ENCODE measurements at places on chromosomes 6 and 20. TPM values are rescaled to one million over a fixed set of nuclear protein-coding genes. Genes with fewer than 3 reads are reported as not detected.

The TFAP2C gene
- total RNA-seq, result 5.3 TPM

The NKAIN2 gene
- total RNA-seq, result 1.1 TPM

The LGSN gene
- total RNA-seq, result not detected

The DDX27 gene
- total RNA-seq, result 28.1 TPM

The KIF6 gene
- total RNA-seq, result not detected

The PRND gene
- total RNA-seq, result 0.95 TPM

The CTCFL gene
- total RNA-seq, result not detected

The NDRG3 gene
- total RNA-seq, result 34.2 TPM

The SNX9 gene
- total RNA-seq, result 48.5 TPM

The TTK gene
- 0.16 TPM for total RNA-seq

The COL21A1 gene
- total RNA-seq, result 110 TPM

The JAG1 gene
- total RNA-seq, result 45.9 TPM

The TCF21 gene
- 18.2 TPM for total RNA-seq

The SLC44A4 gene
- total RNA-seq, result not detected

The SLC35D3 gene
- total RNA-seq, result 0.95 TPM

The PKIB gene
- total RNA-seq, result 4.6 TPM

The DHX35 gene
- 33.2 TPM for total RNA-seq

The SNAP91 gene
- 2.2 TPM for total RNA-seq

The TP53RK gene
- total RNA-seq, result 24.4 TPM

The LY6G5C gene
- 0.99 TPM for total RNA-seq

The RNF8 gene
- 18.5 TPM for total RNA-seq

The F13A1 gene
- 189 TPM for total RNA-seq

The SEL1L2 gene
- total RNA-seq, result 3.3 TPM

The TRIM31 gene
- total RNA-seq, result not detected

The DEFB132 gene
- not detected for total RNA-seq

The MOCS1 gene
- 15.8 TPM for total RNA-seq

The ENPP1 gene
- 3.9 TPM for total RNA-seq

The ANKEF1 gene
- total RNA-seq, result 0.16 TPM

The NCOA3 gene
- total RNA-seq, result 22.8 TPM

Data from sigmoid colon (tissue), 7 donors.